Gastrocnemius medialis (tissue), 4 donors: ENCODE measurements at places on chromosomes 1 and 21.
A peak's percentile ranks its signal among the peaks of the same experiment; 100 is the strongest.

DNA sequence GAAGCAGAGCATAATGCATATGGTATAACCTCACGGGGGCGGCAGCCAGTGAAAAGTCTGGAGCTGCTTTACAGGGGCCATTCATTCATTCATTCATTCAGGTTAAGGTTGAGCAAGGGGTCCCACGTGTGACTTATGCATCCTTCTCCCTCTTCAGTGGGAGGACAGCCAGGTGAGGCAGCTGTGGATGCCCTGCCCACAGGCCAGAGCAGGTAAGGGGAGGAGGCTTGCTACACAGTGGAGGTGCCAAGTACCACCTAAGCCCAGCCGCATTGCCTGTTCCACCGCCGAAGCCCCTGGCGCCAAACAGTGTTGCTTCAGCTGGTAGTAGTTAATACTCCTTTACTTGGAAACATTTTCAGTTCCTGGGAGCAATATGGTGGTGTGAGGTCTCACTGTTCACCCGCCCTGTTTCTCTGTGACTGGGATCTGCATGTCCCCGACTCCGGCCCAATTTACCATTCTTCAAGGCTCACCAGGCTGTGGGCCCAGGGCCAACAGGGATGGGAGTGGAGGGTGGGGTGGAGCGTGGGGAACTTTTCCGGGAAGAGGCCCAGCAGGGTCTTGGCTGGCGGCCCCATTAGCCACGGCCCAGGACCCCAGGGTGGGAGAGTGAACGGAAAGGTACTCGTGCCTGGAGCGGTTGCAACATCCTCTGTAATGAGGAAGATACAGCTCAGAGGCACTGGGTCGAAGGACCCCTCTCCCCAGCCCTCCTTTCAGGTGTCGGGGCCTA, 722 bp upstream of the PODN start:
- H3K36me3 ChIP-seq, result no peaks in the 10 kb centered on the region
- DNase-seq, result peak; percentile 53
- peaks cover 6% of the 10 kb centered on the region for H3K4me1 ChIP-seq
- H3K4me3 ChIP-seq, result peak overlapping the region; percentile 61
- peak overlapping the region; percentile 56 for H3K27ac ChIP-seq

DNA sequence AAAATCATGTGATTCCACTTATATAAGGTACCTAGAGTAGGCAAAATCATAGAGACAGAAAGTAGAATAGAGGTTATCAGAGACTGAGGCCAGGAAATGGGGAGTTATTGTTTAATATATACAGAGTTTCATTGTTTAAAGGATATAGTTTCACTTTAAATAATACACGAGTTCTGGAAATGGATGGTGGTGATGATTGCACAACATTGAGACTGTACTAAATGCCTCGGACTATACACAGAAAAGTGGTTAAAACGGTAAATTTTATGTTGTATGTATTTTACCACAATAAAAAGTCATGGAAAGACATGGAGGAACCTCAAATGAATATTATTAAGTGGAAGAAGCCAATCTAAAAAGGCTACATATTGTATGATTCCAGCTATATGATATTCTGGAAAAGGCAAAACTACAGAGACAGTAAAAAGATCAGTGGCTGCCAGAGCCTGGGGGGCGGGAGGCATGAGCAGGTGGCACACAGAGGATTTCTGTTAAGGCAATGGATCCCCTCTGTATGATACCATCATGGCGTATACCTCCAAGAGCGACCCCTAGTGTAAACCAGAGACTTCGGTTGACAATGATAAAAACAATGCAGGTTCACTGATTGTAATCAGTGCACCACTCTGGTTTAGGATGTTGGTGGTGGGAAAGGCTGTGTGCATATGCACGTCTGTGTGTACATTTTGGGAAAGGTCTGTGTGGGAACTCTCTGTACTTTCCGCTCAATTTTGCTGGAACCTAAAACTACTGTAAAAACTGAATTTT, 7.5 kb downstream of the C1orf198 start:
- no peaks in the 10 kb centered on the region for H3K36me3 ChIP-seq
- H3K27me3 ChIP-seq, result no peaks in the 10 kb centered on the region
- no peak overlapping the region for H3K4me3 ChIP-seq
- peaks cover 88% of the 10 kb centered on the region for H3K4me1 ChIP-seq
- DNase-seq, result no peak

DNA sequence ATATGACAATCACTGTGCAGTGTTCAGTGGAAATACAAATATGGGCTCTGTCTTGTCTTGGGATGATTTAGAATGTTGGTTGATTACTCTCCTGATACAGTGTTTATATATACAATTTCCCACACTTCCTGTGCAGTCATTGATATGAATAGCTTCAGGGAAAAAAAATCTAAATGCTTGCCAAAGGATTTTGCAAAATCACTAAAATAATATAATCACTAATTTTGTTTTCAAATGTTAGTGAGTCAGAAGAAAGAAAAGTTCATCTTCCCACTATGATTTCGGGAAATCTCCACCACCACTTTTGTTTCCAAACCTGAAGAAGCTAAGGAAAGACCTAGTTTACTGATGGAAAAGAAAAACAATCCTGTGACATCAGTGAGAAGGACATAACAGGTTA, 32.1 kb upstream of the CHRM3 start:
- H3K27me3 ChIP-seq, result no peaks in the 10 kb centered on the region
- H3K27ac ChIP-seq, result no peak overlapping the region
- no peaks in the 10 kb centered on the region for H3K4me1 ChIP-seq

DNA sequence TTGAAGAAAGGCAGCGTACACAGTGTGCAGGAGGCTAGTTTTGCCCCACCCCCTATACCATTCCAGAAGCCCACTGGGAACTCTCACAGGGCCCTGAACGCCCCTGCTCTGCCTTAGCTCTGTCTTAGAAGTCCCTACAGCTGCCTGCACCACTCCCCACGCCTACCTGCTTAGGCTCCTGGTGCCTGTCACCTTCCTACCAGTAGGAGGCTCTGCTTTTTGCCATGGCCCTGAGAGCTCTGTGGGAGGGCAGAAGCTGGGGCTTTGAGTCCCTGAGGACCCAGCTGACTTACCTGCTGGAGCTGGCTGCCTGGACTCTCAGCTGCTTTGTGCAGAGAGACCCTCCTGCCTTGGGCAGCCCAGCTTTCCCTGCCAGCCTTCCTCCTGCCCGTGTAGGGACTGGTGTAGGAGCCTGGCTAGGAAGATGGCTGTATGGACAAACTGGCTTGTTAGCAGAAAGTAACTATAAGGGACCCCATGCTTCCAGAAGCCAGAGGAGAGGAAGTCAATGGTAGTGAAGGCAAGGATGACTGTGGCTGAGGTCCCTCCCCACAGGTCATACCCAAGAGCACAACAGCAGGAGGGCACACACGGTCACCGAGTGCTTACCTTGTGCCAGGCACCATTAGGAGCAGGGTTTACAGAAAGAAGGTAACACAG, 9.8 kb upstream of the CELSR2 start:
- H3K4me3 ChIP-seq, result no peak overlapping the region
- H3K27ac ChIP-seq, result no peak overlapping the region
- DNase-seq, result no peak
- no peaks in the 10 kb centered on the region for H3K27me3 ChIP-seq

- no peaks in the 10 kb centered on the region for H3K36me3 ChIP-seq
- H3K4me3 ChIP-seq, result no peak overlapping the region
- no peaks in the 10 kb centered on the region for H3K27me3 ChIP-seq
- no peaks in the 10 kb centered on the region for H3K4me1 ChIP-seq
- no peak overlapping the region for H3K27ac ChIP-seq
- no peak for DNase-seq
Observed at GRCh38 chr1:51922040-51922439, 43.5 kb upstream of the NRDC start.
